ENCODE measurements at places on chromosomes 13 and 19.
A peak's percentile ranks its signal among the peaks of the same experiment; 100 is the strongest.

GRCh38 chr19:39737891-39738290, at the start of gene CLC:
Gene CLC, minus strand, starts transcription at chr19:39738029. Its CDS starts 77 bp downstream, at chr19:39737952.
- no peak for DNase-seq

GRCh38 chr13:20904908-20905307, 2.4 kb upstream of the XPO4 start:
- no peak for DNase-seq

DNA sequence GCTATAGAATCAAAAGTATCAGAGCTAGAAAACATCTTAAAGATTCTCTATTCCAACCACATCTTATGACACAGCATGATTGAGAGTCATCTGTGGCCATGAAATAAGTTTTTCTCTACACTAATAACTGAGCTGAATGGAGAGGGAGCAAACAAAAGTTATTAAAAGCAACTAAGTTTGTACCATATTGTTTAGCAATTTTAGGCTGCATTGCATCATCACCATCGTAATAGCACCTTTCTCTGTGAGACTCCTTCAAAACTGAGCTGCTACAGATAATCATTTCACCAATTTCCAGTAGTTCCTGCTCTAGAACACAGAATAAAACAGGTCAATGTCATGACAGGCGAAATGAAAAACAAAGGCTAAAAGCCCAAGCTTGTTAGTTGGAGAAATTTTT, 1183.9 kb downstream of the DIAPH3 start:
- no peak for DNase-seq

- no peak for DNase-seq
These were observed 12.0 kb upstream of the CYP2A13 start for GRCh38 chr19:41076286-41076685.

GRCh38 chr13:31469377-31469776, 269.6 kb downstream of the B3GLCT start:
- no peak for DNase-seq

DNA sequence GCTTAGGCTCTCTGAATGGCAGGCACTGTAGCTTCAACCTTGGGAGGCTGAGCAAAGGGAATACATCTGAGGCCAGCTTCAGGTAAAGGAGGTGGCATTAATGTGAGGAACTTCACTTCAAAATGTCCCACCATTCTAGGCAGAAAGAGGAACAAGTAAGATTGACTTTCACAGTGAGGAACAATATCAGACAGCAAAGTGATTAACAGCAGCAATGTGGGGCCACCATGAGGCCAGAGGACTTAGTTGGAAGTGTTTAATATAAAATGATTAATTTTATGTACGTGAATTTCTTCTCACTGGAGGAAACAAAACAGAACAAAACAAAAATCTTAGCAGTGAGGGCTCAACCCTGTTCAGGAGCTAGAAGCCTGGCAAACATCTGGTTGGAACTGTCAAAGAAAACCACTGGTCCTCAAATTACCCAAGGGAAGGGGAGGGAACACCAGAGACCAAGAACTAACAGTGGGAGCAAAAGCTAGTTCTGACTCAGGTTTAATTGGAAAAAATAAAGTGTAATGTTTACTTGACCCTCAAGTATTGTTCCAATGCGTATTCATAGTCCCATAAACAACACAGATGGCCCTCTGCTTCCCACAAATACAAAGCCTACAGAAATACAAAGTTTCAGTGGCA, 43.9 kb upstream of the FRY start:
- DNase-seq, result no peak

- DNase-seq, result no peak
These were observed 21.3 kb upstream of the F7 start for GRCh38 chr13:113084094-113084942.

GRCh38 chr19:17281391-17282304, at the start of gene ANKLE1:
Gene ANKLE1, plus strand, starts transcription at chr19:17281901. Its CDS starts 20 bp downstream, at chr19:17281921.
- no peak for DNase-seq

DNA sequence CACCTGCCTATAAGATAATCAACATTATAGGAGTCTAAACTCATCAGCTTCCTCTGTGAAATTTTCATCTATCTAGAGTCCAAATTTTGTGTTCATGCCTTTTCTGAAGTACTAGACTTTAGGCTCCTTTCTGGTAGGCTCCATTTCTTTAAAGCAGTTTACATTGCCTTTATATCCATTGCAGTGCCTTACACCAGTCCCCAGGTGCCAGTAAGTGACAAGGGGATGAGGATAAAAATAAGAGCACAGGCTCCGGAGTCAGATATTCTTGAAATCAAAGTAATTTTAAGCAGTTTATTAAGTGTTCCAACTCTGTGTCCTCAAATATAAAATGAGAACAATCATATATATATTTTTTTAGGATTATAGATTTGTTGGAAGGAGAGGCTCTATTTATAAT, 10.6 kb upstream of the CYSLTR2 start:
- DNase-seq, result no peak

DNA sequence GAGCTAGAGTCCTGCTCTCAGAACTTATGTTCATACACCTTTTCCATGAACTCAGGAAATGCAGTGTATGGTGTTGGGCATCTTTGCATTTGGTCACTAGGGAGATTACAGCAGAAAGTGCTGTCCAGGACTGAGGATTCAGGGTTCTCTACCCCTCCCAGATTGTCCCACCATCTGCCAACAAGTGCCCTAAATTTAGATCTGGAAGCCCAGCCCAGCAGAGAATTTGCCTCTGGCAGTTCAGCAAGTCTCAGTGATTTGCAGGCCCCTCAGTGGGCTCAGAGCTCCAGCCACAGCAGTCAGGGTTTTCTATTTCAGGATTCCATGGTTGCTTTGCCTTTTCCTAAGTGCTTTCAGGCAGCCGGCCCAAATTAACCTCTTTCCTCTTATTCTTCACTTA, 23.4 kb downstream of the CNFN start:
- no peak for DNase-seq

DNA sequence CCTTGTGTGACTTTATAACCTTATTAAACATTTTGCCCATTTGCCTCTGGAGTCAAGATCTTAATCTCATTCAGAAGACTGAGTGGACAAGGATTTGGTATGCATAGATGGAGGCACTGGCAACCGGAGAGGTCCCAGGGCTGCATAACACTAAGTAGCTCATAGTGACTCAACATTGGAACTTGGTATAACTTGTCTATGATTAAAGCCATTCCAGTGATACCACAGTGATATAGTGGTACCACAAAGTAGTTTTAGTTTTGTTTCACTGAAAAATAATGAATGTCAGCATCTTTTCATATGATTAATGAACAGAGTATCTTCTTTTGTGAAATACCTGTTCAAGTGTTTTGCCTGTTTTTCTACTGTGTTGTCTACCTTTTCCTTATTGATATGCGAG, 26.4 kb downstream of the CDK8 start:
- no peak for DNase-seq

GRCh38 chr13:85823832-85824231, 24.6 kb upstream of the SLITRK6 start:
- no peak for DNase-seq

GRCh38 chr13:47081246-47081645, 184.4 kb upstream of the HTR2A start:
- no peak for DNase-seq

DNA sequence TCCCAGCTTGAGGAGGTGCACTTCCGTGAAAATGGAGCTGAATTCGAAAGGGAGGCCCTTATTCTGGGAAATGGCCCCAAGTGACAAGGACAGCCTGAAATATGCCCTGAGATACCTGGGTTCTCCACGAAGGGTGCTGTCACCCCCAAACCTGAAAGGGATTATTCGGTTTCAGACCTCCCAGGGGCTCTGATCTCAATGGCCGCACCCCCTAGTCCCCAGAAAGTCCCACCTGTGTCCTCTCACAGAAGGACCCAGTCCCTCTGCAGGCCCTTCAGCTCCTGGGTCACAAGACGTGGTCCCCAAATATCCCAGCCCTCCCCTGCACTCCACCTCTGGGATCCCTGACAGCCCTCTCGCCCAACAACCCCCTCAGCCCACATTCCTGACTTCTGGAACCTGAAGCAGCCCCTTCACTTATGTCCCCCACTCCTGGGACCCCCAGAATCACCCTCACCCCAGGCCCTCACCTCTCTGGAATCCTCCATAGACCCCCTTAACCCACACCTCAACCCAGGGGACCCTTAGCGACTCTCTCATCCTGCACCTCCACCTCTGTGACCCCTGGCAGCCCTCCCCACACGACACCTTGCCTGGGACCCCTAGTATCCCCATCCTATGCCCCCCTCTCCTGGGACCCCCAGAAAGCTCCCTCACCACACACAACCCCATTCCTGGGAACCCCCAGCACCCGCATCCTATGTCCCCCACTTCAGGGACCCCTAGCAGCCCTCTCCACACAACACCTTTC, 606 bp downstream of the SYNGR4 start:
- no peak for DNase-seq

DNA sequence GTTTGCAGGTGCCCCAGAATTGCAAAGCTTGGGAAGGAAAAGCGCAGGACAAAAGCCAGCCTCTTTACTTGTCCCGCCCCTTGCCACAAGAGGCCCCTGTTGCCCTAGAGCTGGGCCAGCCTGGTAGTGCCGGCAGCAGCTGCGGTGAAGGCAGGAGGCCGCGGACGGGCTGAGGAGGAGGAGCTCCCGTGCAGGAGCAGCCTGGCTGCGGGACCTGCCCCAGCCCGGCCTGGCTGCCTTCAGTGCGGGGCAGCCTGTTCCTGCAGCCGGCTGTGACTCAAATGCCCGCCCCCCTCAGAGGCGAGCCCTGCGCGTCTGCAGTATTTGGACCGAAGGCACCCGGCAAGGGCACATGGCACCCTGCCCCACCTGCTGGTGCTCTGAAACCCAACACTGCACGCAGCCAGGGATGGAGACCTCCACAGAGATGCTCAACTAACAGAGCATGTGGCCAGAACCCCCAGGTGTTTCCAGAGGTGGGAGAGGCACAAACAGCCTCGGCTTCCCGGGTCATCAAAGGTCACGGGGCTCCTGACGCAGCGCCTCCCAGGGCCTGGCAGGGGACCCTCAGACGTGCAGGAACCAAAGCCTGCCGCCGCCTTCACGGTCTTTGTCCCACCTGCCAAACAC, 29.7 kb downstream of the NAXD start:
- DNase-seq, result peak; percentile 27

DNA sequence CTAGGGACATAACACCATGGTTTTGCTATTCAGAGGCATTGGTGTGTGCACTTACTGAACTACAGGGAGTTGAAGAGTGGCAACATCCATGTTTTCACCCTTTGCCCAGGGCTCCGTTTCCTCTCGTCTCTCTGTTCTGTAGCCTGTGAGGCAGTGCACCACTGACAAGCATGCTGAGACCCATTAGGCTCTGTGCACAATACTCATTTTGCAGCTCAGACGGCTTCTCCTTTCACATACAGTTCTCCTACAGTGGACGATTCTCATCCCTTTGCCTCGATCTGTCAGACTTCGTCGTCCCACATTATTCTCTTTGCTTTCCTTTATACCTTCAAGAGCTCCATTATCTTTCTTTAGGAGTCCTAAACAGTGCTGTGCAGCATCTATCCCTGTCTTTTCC, 403.7 kb downstream of the MYO16 start:
- no peak for DNase-seq

DNA sequence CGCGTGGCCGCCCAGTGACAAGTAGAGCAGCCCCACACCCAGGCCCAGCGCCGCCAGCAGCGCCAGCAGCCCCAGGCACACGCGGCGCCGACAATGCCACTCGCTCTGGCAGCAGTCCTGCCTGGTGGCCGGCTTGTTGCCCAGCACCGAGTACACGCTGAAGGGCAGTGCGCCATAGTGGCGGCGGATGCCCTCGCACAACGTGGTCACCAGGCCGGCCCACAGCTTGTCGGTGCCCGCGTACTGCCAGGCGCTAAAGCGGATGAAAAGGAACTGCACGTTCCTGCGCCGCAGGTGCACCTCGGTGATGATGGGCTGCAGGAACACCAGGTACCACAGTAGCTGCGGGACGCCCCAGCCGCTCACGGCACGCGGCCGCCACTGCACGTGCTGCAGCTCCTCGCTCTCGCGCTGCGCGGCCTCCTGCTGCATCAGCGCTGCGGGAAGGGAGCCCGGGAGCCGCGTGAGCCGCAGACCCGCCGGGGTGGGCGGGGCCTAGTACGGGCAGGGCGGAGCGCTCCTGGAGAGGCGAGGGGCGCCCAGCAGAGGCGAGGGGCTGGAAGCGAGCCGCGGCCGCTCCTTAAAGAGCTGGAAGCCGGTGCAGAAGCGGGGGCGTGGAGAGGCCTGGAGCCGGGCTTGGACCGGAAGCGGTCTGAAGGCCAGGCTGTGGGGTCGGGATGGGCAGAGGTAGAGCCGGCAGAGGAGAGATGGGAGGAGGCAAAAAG, 7.3 kb downstream of the NKPD1 start:
- peak; percentile 23 for DNase-seq

DNA sequence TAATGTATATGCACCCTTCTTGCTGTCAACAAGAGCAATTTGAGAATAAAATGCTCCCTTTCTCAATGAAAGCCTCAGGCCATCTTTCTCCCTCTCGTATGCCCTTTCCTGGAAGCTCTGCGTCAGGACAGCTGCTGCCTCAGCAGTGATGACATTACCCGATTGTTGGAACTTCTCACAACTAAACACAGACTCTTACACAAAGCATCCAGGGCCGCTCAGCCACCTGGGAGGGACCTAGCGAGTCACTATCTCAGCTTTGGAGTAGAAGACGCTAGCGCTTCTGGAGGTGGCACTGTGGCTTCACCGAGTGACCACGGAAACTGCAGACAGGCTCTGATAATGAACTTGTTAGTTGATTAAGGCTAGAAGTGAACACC, 153.2 kb upstream of the SOX1 start:
- DNase-seq, result no peak

- no peak for DNase-seq
These were observed 220.3 kb downstream of the RAP2A start for GRCh38 chr13:97654236-97654635.

- DNase-seq, result no peak
These were observed 47.1 kb downstream of the ZNF568 start for GRCh38 chr19:36963280-36963679.

- no peak for DNase-seq
These were observed 2.2 kb downstream of the ACP7 start for GRCh38 chr19:39086386-39086785.

GRCh38 chr13:45207319-45207718, 6.5 kb upstream of the KCTD4 start:
- DNase-seq, result no peak

DNA sequence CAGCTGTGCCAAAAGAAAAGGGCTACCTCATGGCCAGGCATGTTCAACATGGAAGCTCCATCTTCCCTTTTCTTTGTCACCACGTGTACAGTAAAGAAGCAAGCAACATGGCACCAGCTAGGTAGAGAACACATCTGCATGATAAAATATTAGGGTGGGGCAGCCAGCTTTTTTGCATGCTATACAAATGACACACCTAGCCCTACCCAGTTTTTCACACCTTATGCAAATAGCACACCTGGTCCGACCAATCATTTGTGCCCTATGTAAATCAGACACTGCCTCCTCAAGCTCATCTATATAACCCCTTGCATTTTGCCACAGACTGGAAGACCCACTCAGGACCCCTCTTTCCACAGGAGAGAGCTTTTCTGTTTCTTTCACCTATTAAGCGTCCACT, 85.5 kb downstream of the STOML3 start:
- DNase-seq, result no peak
